ENCODE measurements at places on chromosomes 5 and 9.

- no peak for DNase-seq
Measured at GRCh38 chr5:35341189-35341588, 110.9 kb upstream of the PRLR start.

DNA sequence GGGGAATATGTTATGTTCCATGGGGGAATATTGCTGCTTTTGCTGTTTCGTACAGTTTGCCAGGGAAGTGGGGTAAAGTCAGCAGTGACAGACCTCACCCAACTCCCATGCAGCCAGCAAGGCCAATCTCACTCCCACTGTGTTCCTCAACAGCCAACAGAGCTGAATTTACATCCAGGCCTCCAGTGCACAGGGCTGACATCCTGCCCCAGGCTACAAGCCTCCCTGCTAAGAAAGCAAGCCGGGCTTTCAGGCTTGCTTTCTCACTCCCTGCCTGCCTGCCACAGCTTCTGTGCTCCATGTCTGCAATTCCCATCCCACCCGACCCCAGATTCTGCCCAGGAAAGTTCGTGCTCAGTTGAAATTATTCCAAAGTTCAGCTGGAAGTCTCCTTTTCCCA lies 25.5 kb upstream of the SNCAIP start:
- DNase-seq: no peak

GRCh38 chr5:136036293-136036911 lies 7.6 kb downstream of the TGFBI start:
- no peak for DNase-seq

DNA sequence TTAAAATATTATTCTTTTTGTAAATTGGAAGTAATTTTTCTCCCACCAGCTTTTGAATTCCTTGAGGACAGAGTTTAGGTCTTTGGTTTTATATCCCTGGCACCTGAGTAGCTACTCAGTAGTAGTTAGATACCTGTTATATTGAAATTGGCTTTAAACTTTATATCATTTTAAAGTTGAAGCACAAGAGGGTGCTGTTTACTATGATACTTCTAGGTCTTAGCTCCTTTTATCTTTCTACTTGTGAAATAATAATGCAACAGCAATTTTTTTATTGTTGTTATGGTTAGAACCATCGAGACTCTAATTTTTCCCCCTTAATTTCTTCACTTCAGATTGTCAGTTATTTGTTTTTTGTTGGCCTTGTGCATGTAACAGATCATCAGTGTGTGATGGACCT lies 46.3 kb downstream of the AP3S1 start:
- DNase-seq: no peak

- no peak for DNase-seq
Measured at GRCh38 chr5:59146729-59147128, 563.9 kb downstream of the RAB3C start.

All from RWPE1 (cell line).